ENCODE measurements at places on chromosomes 2 and 18.

- H3K27me3 ChIP-seq, result no peaks in the 10 kb centered on the region
- no peak overlapping the region for H3K27ac ChIP-seq
- no peak for DNase-seq
- no peaks in the 10 kb centered on the region for H3K36me3 ChIP-seq
These were observed 24.8 kb downstream of the BOLL start for GRCh38 chr2:197760293-197760657.

DNA sequence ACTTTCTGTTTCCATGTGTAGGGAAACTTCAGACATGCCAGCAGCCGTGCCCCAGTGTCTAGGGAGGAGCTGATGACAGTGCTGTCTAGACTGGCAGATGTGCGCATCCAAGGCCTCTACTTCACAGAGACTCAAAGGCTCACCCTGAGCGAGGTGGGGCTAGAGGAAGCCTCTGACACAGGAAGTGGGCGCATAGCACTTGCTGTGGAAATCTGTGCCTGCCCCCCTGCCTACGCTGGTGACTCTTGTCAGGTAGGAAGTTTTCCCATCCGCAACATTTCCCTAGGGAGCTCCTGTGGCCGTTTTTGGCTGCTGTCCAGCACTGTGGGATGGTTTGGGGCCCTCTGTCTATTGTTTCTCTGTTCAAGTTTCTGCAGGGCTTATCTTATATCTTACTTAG, 143.1 kb upstream of the TTC39C start:
- no peak overlapping the region for H3K4me3 ChIP-seq
- peaks cover 11% of the 10 kb centered on the region for H3K4me1 ChIP-seq
- peak; percentile 48 for DNase-seq
- peaks cover 1% of the 10 kb centered on the region for H3K27me3 ChIP-seq
- no peaks in the 10 kb centered on the region for H3K36me3 ChIP-seq

GRCh38 chr2:191170301-191170636, 19.5 kb upstream of the STAT4 start:
- H3K4me1 ChIP-seq, result peaks cover under 1% of the 10 kb centered on the region
- no peak overlapping the region for H3K27ac ChIP-seq
- no peak for DNase-seq
- H3K27me3 ChIP-seq, result no peaks in the 10 kb centered on the region

DNA sequence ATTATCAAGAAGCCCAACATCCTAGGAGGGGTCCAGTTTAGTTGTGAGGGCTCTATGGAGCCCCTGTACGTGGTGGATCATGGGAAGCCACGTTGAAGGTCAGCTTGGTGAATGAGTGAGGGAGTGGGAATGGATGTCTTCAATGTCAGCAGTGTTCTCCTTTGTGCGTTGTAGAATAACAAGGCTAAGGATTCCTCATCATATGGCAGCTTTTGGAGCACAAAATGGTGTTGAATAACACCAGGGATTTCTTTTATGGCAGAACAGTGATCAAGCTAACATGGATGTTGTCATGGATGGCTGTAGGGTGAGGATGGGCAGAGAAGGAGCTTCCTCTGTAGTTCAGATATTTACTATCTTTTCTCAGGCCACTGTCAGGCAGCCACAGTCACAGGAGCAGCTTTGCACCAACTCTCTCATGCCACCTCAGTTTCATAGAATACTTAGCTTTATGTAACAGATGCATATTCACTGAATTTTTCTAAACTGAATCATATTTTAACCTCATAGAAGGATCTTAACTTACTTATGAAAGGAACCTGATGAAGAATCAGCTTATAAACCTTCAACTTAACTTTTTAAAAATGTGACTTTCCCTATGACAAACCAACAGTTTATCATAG, 284.5 kb upstream of the EPAS1 start:
- no peaks in the 10 kb centered on the region for H3K36me3 ChIP-seq
- H3K4me3 ChIP-seq, result no peak overlapping the region
- no peak overlapping the region for H3K27ac ChIP-seq
- H3K4me1 ChIP-seq, result no peaks in the 10 kb centered on the region
- DNase-seq, result no peak
- peaks cover 1% of the 10 kb centered on the region for H3K27me3 ChIP-seq

GRCh38 chr2:3238951-3239841, 138.4 kb downstream of the EIPR1 start:
- H3K27me3 ChIP-seq, result peaks cover 3% of the 10 kb centered on the region
- H3K4me3 ChIP-seq, result no peak overlapping the region
- H3K4me1 ChIP-seq, result no peaks in the 10 kb centered on the region
- peaks cover 5% of the 10 kb centered on the region for H3K36me3 ChIP-seq

DNA sequence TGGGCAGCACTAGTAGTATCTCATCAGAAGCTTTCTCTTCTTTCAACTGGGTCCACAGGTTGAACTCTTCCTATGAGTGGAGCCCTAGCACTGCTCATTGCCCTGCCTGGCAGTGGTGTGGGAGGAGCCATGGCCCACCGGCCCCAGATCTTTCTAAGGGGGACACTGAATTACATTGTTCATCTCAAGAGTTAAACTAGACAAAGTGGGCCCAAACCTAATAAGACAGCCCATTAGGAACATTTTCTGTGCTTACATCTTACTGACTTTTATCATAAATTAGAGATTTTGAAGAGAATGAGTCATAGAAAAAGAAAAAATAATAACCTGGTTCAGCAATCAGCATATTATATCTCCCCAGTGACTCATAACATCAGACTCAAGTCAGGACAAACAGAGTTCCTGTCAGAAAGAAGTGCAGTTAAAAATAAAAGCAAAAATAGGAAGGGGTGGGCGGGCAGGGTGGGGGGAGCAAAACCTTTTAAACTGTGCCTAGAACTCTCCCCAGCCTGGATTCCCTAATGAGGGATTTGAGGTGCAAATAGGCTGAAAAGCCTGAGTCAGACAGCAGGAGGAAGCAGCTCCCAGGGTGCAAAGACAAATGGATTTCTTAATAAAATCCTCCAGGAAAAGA, 161.6 kb upstream of the TRIB2 start:
- no peak overlapping the region for H3K4me3 ChIP-seq
- peaks cover 4% of the 10 kb centered on the region for H3K4me1 ChIP-seq
- no peak overlapping the region for H3K27ac ChIP-seq
- no peaks in the 10 kb centered on the region for H3K27me3 ChIP-seq
- DNase-seq, result no peak
- H3K36me3 ChIP-seq, result peaks cover 4% of the 10 kb centered on the region

DNA sequence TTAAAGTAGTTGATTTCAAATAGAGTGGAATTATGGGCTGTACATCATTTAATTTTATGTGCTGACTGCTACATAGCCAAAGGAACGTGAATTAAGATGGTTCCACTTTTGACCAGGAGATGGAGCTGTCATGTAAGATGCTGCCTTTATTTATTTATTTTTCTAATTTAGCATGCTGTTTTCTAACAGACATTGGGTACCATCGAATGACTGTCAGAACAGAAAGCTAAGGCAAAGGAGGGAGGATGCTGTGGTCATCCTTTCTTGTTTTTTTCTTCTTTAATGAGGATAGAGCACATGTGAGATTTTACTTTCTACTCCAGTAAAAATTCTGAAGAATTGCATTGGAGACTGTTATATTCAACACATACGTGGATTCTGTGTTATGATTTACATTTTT, at the start of gene SCN2A:
SCN2A (plus strand) TSS at position 185 of the 400 bp plus-strand sequence. CDS start 56,410 bp downstream, outside the sequence.
- H3K4me3 ChIP-seq, result no peak within 1 kb of the TSS
- no peak for DNase-seq
- no peaks in the 10 kb centered on the region for H3K36me3 ChIP-seq
- no peaks in the 10 kb centered on the region for H3K4me1 ChIP-seq
- no peaks in the 10 kb centered on the region for H3K27me3 ChIP-seq

DNA sequence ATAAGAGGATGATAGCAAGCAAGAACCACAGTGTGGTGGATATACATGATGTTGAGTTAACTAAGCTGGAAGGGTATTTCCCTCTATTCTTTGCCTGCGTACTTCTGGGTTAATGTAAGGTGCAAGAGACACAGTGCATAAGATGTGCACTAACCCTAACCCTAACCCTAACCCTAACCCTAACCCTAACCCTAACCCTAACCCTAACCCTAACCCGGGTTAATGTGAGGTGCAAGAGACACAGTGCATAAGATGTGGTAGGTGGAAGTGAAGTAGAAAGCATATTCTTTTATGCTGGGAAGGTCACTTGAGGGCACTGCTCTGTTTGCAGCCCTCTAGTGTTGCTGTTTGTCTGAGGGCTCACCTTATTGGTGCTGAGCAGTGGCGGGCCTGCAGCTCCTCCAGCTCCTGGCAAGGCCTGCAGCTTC, 181.5 kb upstream of the ITGA4 start:
- DNase-seq, result no peak
- H3K36me3 ChIP-seq, result no peaks in the 10 kb centered on the region
- peaks cover 2% of the 10 kb centered on the region for H3K27me3 ChIP-seq
- no peaks in the 10 kb centered on the region for H3K4me1 ChIP-seq
- H3K27ac ChIP-seq, result no peak overlapping the region

GRCh38 chr2:133061874-133062593, 392.0 kb upstream of the LYPD1 start:
- no peaks in the 10 kb centered on the region for H3K4me1 ChIP-seq
- DNase-seq, result no peak

GRCh38 chr18:59272221-59272888, 899 bp downstream of the RAX start:
- peak overlapping the region; percentile 38 for H3K4me3 ChIP-seq
- no peak for DNase-seq
- H3K36me3 ChIP-seq, result no peaks in the 10 kb centered on the region
- peaks cover 6% of the 10 kb centered on the region for H3K4me1 ChIP-seq

DNA sequence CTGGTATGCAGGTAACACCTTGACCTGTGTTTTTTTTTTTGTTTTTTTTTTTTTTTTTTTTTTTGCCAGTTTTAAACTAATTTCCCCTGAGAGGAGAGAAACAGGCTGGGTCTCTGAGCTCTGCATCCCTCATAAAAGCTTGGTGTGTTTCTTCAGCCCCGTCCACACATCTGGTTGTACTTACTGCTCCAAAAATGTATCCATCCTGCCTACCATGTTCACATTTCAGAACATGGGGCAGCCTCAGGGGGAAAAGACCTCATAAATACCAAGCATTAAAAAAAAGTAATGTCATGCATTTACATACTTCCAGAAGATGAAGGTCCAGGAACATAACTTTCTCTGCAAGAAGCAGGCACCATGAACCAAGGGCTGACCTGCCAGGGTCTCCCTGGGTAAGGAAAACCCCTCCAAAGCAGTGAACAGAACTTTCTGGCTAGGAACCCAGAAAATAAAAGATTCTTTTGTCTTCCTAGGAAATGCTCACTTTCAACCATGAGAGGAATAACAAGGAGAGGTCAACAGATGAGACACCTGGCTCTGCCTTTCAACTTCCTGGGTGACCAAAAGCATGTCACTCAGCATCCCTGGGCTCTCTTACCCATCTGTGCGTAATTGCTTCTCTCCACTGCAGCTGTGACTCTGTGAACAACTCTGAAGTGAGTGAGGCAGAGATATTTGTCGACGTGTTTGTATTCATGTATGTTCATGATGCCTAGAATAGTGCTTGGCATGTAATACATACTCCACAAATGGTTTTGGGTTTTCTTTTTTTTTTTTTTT, 118.6 kb downstream of the MCFD2 start:
- peaks cover 5% of the 10 kb centered on the region for H3K27me3 ChIP-seq
- no peak overlapping the region for H3K27ac ChIP-seq
- no peak overlapping the region for H3K4me3 ChIP-seq

DNA sequence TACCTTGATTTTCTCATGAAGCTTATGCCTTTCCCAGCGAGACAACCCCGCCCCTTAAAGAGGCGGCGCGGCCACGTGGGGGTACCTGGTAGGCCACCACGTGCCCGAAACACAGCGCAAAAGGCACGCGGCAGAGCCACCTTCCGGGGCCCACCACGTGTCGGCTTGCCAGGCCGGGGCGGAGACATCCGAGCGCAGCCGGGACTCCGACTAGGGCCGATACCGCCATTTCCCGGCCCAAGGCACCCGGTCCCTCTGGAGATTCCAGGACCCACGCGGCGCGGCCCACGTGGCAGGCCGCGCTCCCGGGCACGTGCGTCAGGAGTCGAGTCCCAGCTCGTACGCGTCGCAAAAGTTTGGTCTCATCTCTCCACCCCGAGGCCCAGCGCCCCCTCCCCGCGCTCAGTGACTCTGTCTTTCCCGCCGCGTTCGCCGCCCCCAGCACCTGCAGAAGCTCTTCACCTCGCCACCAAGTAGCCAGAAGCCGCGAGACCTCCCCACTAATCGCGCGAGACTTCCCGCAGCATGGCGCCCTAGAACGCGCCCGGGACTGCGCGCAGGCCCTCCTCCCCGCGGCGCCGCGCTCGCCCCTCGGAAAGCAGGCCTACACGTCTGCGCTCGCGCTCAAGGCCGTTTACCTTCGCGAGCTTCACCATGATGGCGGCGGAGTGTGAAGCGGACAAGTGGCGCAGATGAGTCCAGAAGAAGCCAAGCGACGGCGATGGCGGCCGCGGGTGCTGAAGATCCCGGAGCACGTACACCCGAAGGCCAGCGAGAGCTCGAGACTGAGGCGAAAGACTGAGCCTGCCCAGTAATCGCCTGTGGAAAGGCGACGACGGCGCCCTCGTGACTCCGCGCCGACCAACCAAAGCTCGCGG, at the start of gene NCL:
NCL (minus strand) TSS at position 787 of the 878 bp plus-strand sequence; CDS start at position 656, 131 bp downstream.
- peaks cover 9% of the 10 kb centered on the region for H3K27me3 ChIP-seq
- peak within 1 kb of the TSS; percentile 96 for H3K4me3 ChIP-seq
- H3K27ac ChIP-seq, result peak within 1 kb of the TSS; percentile 96
- DNase-seq, result peak; percentile 90
- peaks cover 6% of the 10 kb centered on the region for H3K36me3 ChIP-seq

- no peak overlapping the region for H3K4me3 ChIP-seq
- no peaks in the 10 kb centered on the region for H3K27me3 ChIP-seq
These were observed 159.4 kb downstream of the MYO1B start for GRCh38 chr2:191404568-191404991.

GRCh38 chr18:34031810-34032209, 192.9 kb downstream of the NOL4 start:
- no peaks in the 10 kb centered on the region for H3K27me3 ChIP-seq
- no peak overlapping the region for H3K27ac ChIP-seq
- DNase-seq, result no peak
- no peaks in the 10 kb centered on the region for H3K4me1 ChIP-seq
- no peaks in the 10 kb centered on the region for H3K36me3 ChIP-seq

- peaks cover 2% of the 10 kb centered on the region for H3K27me3 ChIP-seq
- H3K4me1 ChIP-seq, result no peaks in the 10 kb centered on the region
- no peak overlapping the region for H3K27ac ChIP-seq
- no peak overlapping the region for H3K4me3 ChIP-seq
These were observed 352.8 kb downstream of the LRRTM4 start for GRCh38 chr2:77169426-77169825.

GRCh38 chr2:83063933-83064332, 1395.1 kb downstream of the SUCLG1 start:
- DNase-seq, result no peak
- peaks cover 2% of the 10 kb centered on the region for H3K27me3 ChIP-seq
- H3K36me3 ChIP-seq, result peaks cover under 1% of the 10 kb centered on the region
- no peak overlapping the region for H3K4me3 ChIP-seq

DNA sequence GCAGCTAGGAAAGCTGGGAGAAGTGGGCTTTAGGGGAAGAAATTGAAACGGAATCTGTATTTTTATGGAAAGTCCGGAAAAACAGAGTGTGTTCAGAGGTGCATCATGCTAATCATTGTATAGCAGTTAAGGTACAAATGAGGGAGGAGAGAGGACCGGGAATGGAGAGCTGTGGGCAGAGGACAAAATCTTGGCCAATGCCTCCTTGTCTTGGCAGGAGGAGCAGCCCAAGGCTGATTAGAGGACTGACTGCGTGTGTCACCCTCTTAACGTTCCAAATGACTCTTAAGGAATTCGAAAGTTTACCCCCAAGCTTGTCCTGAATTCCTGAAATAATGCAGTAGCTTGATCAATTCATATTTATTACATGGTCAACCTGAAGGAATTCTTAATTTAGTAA, 81.0 kb downstream of the ZNF236 start:
- H3K4me3 ChIP-seq, result no peak overlapping the region
- DNase-seq, result no peak
- H3K27ac ChIP-seq, result no peak overlapping the region
- peaks cover 8% of the 10 kb centered on the region for H3K36me3 ChIP-seq
